ENCODE measurements at places on chromosomes 4 and X.
A peak's percentile ranks its signal among the peaks of the same experiment; 100 is the strongest.

GRCh38 chr4:11954093-11954492 is 525.4 kb upstream of the HS3ST1 start:
- no peak for DNase-seq

DNA sequence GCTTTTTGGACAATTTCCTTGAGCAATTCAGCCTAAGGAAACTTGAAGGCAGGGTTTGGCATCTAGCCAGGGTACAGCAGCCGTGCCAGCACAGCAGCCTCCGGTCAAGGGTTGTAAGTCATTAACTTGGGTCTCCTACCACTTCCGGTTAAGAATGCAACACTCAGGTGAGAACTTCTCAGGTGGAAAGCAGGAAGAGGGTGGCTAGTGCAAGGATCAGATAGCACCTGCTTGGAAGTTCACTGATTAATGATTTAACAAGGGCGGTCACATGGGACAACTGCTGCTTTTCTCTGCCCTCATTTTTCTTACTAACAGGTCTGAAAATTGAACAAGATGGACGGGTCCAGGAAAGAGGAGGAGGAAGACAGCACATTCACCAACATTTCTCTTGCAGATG is 30.1 kb upstream of the SCOC start:
- no peak for DNase-seq

DNA sequence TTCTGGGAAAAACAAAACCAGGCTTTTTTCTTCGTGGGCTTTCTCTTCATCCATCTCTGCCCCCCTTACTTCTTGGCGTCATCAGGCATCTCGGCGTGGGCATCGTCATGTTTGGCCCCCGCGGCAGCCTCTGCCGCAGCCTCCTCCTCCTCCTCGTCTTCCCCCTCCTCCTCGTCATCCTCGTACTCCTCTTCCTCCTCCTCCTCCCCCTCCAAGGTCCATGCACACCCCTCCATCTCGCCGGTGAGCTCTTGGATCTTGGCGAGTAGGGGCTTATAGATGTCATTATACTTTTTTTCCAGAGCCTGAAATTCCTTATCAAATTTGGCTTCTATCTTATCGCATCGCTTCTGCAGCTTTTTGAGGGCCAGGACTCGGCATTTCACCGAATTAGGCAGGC is 488 bp downstream of the NAP1L5 start:
- peak; percentile 24 for DNase-seq

DNA sequence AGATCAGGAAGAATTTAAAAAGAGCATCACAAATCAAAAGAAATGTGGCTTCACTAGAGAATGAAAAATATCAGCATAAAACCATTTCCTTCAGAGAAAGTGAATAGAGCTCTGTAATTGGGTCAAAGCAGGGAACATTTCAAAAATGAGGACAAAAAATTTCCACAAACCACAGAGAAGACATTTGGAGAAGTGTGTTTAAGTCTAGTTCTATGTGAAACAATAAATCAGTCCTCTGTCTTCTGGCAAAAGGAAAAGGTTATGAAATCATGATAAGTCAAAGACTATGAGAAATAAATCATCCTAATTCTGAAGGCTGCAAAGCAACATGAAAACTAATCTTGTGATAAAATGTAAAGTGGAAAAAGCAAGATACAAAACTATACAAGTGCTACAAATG is 27.9 kb downstream of the SMPX start:
- DNase-seq = no peak

Measured in activated T-cell treated with anti-CD3 and anti-CD28 coated beads, Interleukin-2, amount 50 U/mL, for 72 hours (primary cell).